ENCODE measurements at places on chromosomes 7 and 10.

DNA sequence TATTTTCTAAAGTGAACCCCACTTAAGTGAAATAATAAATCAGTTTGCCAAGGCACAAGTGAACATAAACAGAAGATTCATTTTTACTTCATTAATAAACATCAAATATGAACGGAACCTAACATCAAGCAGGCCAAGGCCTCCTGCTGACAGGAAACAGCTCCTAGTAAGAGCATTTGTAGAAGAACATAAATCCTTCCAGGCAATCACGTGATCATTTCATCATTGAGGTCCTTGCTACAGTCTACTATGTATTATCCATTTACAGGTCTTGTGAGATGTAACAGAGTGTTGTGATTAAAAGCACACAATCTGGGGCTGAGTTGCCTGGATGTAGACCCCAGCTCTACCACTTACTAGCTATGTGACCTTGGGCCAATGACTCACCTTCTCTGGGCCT lies 70.6 kb downstream of the CALD1 start:
- H3K27me3 ChIP-seq: no peaks in the 10 kb centered on the region
- no peak overlapping the region for H3K4me3 ChIP-seq
- H3K4me1 ChIP-seq: peaks cover 3% of the 10 kb centered on the region
- no peak for DNase-seq
- H3K27ac ChIP-seq: no peak overlapping the region

GRCh38 chr7:84811362-84811761 lies 375.5 kb downstream of the SEMA3D start:
- no peak overlapping the region for H3K27ac ChIP-seq
- no peaks in the 10 kb centered on the region for H3K36me3 ChIP-seq
- H3K4me1 ChIP-seq: no peaks in the 10 kb centered on the region
- DNase-seq: no peak
- H3K27me3 ChIP-seq: no peaks in the 10 kb centered on the region
- no peak overlapping the region for H3K4me3 ChIP-seq

DNA sequence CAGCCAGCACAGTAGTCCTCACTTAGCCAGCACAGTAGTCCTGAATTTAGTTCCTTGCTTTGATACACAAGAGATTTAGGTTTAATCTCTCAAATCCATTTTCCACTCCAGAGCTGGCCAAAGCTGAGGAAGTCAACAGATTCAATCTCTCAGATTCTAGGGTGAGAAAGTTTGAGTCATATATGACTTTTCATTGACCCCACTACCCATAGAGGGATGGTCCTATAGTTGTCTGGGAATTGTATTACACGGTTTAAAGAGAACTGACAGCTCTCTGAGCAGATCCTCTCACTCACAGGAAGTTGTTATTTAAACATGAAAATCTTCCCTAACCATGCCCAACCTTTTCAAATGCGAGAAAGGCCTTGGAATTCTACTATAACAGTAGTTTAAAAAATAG lies 641.8 kb upstream of the SEMA3D start:
- H3K27me3 ChIP-seq: no peaks in the 10 kb centered on the region
- DNase-seq: no peak
- H3K4me1 ChIP-seq: no peaks in the 10 kb centered on the region
- no peak overlapping the region for H3K4me3 ChIP-seq
- H3K36me3 ChIP-seq: no peaks in the 10 kb centered on the region

- no peak overlapping the region for H3K27ac ChIP-seq
- no peaks in the 10 kb centered on the region for H3K36me3 ChIP-seq
- no peaks in the 10 kb centered on the region for H3K27me3 ChIP-seq
- H3K4me3 ChIP-seq: no peak overlapping the region
Observed at GRCh38 chr7:83821866-83822265, 172.9 kb upstream of the SEMA3E start.

GRCh38 chr10:565676-566075 lies 123.8 kb downstream of the DIP2C start:
- no peak overlapping the region for H3K4me3 ChIP-seq
- H3K36me3 ChIP-seq: no peaks in the 10 kb centered on the region
- H3K4me1 ChIP-seq: no peaks in the 10 kb centered on the region
- no peaks in the 10 kb centered on the region for H3K27me3 ChIP-seq

DNA sequence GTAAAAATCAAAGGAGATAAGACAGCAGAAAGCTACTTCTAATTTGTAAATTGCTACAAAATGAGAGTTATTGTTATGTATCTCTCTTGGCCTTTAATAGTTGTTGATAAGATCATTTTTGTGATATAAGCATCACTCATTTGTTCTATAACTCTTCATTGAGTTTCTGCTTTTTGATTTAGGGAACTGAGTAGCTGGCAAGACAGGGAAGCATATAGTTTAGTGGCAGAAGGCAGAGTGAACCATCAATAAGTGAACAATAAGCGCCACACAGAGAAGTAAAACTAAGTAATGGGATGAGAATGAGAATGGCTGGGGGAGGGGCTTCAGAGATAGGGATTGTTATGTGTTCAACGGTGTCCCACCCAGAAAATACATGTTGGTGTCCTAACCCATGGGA lies 245.4 kb downstream of the ADARB2 start:
- H3K27me3 ChIP-seq: no peaks in the 10 kb centered on the region
- no peak overlapping the region for H3K27ac ChIP-seq
- DNase-seq: no peak
- H3K36me3 ChIP-seq: no peaks in the 10 kb centered on the region
- H3K4me1 ChIP-seq: no peaks in the 10 kb centered on the region

Measured in iPS DF 6.9 (cell line).